ENCODE measurements at places on chromosomes 1 and 21.

GRCh38 chr1:6486433-6487011, 4.9 kb downstream of the PLEKHG5 start:
- peak; percentile 59 for DNase-seq

DNA sequence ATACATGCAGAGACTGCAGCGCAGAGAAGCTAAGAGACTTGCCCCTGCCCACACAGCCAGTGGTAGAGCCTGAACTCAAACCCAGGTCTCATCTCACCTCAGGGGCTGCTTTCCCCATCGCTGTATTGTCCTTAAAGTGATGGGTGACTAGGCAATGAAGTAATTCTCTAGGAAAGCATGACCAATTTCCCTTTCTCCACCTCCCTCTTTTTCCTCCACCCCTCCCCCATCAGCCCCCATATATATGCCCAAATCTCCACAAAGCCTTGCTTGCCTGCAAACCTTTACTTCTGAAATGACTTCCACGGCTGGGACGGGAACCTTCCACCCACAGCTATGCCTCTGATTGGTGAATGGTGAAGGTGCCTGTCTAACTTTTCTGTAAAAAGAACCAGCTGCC, at the start of gene IL24:
TSS of gene IL24 (plus strand) at position 269 of the 400 bp plus-strand sequence. CDS start 390 bp downstream, outside the sequence.
- no peak for DNase-seq

DNA sequence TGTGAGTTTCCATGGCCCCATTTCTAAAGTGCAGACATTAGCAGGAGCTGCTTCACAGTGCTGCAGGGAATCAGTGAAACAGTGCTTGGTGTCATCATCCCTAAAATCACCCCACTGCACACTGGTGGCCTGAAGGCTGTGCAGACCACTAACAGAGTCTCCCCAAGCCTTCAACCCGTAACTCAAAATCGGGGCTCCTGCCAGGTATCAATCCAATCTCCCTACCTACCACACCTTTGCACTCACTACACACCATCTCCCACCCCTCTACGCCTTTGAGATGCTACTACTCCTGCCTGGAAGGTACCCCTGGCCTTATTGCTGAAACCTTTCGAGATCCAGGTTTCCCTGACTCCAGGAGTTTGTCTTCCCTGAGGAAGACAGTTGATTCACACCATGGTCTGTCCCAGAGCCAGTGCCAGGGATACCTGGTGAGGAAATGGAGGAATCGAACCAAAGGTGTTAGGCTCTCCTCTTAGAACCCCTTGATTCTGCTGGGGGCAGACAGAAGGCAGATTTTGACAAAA, 25.5 kb downstream of the SLC2A1 start:
- no peak for DNase-seq

DNA sequence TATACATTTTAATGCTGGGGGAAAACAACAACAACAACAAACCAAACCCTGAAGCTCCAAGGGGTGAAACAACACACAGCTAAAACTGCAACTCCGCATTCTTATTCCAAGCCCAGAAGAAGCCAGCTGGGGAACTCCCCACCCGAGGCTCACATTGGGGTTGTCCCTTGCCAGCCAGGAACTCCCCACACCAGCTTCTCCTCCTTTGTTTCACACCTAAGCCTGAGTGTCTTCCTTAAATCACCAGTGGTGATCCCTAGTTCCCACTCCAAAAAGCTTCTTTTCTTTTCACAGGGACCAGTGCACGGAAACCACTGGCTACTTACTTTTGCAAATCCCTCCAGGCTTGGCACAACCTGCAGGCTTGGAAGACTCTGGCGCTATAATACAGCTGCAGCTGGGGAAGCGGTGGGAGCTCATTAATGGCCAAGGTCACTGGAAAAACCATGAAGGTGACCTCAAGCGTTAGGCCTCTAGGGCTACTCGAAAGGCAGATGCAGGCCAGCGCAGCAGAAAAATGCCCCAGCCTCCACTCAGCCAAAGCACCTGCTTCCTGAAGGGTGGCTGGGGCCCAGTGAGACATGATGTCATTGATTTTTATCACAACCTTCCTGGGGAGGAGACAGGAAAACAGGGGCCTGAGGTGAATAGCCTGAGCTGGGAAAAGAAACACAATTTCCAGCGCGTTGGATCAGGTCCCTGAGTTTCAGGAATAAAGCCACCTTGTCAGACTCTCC, 40.1 kb downstream of the TLR5 start:
- DNase-seq: peak; percentile 88

DNA sequence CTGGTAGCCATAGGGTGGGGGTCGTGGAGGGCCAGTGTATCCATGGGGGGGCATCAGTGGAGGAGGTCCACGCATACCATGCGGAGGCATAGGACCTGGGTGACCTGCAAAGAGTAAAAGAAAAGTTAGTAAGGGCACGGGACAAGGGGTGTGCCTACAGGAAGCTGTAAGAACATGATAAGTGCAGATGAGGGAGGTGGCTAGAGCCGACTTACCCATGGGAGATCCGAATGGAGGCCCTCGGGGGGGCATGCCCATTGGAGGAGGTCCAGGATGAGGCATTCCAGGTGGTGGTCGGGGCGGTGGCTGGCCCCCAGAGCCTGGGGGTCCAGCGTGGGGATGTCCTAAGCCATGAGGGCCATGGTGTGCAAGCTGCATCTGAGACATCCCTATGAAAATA, 4.0 kb downstream of the SF3B4 start:
- DNase-seq: no peak

DNA sequence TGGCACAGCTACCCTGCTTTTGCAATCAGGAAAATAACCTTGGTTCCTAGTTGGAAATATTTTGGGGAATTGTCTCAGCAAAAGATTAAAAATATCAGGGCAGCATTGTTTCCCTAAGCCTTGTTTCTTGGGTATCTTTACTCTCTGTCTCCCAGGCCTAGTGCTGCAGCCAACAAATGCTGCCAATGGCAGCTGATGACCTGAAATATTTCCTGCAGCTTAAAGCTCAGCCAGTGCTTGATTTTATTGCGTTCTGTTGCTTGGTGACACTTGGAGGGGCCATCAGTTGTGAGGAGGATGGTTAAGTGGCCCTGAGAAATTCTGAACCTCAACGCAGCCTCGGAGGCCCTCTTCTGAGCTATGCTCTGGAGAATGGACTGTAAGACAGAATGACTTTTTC, 59.4 kb upstream of the B3GALT5 start:
- DNase-seq: no peak

GRCh38 chr1:154751690-154752089, 118.4 kb downstream of the KCNN3 start:
- no peak for DNase-seq

GRCh38 chr1:53959664-53960250, 13.6 kb downstream of the LRRC42 start:
- DNase-seq: no peak
